Naive thymus-derived CD8-positive, alpha-beta T cell (primary cell): ENCODE measurements at places on chromosomes 2 and 18. TPM values are rescaled to one million over a fixed set of nuclear protein-coding genes. Genes with fewer than 3 reads are reported as not detected.

GRCh38 chr2:45895241-45895861, 243.9 kb downstream of the PRKCE start:
- no peak overlapping the region for H3K4me3 ChIP-seq
- H3K27me3 ChIP-seq = no peaks in the 10 kb centered on the region
- DNase-seq = no peak
- H3K27ac ChIP-seq = no peak overlapping the region
- H3K4me1 ChIP-seq = peaks cover 14% of the 10 kb centered on the region

- no peak for DNase-seq
- no peaks in the 10 kb centered on the region for H3K36me3 ChIP-seq
- no peaks in the 10 kb centered on the region for H3K27me3 ChIP-seq
- no peak overlapping the region for H3K27ac ChIP-seq
Measured at GRCh38 chr2:15732341-15733077, 140.8 kb downstream of the DDX1 start.

- H3K27me3 ChIP-seq = no peaks in the 10 kb centered on the region
- no peak overlapping the region for H3K4me3 ChIP-seq
- DNase-seq = no peak
Measured at GRCh38 chr18:52288403-52289004, 51.5 kb upstream of the DCC start.

GRCh38 chr2:218872645-218873358, 7.8 kb upstream of the WNT10A start:
- H3K4me3 ChIP-seq = peak overlapping the region; percentile 84
- DNase-seq = no peak
- H3K36me3 ChIP-seq = peaks cover 3% of the 10 kb centered on the region
- H3K27ac ChIP-seq = no peak overlapping the region
- H3K4me1 ChIP-seq = peaks cover 16% of the 10 kb centered on the region

- peaks cover 45% of the 10 kb centered on the region for H3K4me1 ChIP-seq
- H3K36me3 ChIP-seq = peaks cover 62% of the 10 kb centered on the region
- no peak for DNase-seq
- H3K27ac ChIP-seq = peak overlapping the region; percentile 57
- no peak overlapping the region for H3K4me3 ChIP-seq
Measured at GRCh38 chr2:7043690-7044089, 126.5 kb downstream of the RNF144A start.

- DNase-seq = no peak
- peaks cover 38% of the 10 kb centered on the region for H3K4me1 ChIP-seq
- peaks cover 43% of the 10 kb centered on the region for H3K36me3 ChIP-seq
- peak overlapping the region; percentile 27 for H3K27ac ChIP-seq
- H3K4me3 ChIP-seq = no peak overlapping the region
- no peaks in the 10 kb centered on the region for H3K27me3 ChIP-seq
Measured at GRCh38 chr2:88036606-88037005, 19.0 kb downstream of the KRCC1 start.

GRCh38 chr18:58364876-58365528, 263.9 kb downstream of the ALPK2 start:
- H3K4me3 ChIP-seq = no peak overlapping the region
- H3K4me1 ChIP-seq = no peaks in the 10 kb centered on the region
- H3K27ac ChIP-seq = no peak overlapping the region

GRCh38 chr2:141497272-141497671, 633.5 kb downstream of the LRP1B start:
- no peaks in the 10 kb centered on the region for H3K27me3 ChIP-seq
- H3K4me1 ChIP-seq = no peaks in the 10 kb centered on the region
- H3K4me3 ChIP-seq = no peak overlapping the region
- H3K27ac ChIP-seq = no peak overlapping the region
- DNase-seq = no peak
- H3K36me3 ChIP-seq = no peaks in the 10 kb centered on the region

INPP5D gene
- polyA plus RNA-seq = 44.7 TPM

DNA sequence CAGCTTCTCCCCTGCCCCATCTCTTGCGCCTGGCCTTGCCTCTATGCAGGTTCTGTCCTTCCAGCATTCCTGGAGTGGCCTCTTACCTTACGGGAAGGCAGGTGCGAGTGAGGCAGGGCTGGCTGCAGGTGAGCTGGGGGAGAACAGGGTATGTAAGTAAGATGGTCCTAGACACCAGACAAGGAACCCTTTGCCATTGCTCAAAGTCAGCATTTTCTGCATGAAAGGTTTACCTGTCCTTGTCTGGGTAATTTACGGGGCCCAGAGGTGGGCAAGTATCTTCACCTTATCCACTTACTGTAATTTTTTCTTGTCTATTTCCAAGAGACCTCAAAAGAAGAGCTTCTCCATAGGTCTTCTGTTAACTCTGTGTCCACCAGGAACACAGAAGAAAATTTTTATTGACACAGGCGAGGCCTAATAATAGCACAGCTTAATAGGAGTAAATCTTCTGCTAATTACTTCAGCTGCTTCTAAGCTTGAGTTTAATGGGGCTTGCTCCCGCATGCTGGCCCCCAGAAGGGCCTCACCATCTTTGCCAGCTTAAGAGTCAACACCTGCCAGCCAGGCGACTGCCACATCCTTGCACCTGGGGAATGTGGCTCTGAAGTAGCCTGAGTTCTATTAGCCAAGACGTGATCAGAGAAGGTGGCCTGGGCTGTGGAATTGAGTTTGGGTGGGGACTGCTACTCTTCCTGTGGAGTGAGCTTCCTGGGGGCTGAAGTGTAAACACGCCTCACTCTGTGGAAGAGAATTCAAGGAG, 27.1 kb downstream of the PCARE start:
- H3K4me1 ChIP-seq = no peaks in the 10 kb centered on the region
- no peaks in the 10 kb centered on the region for H3K27me3 ChIP-seq
- H3K4me3 ChIP-seq = no peak overlapping the region
- H3K36me3 ChIP-seq = no peaks in the 10 kb centered on the region

IL37 gene
- not detected for polyA plus RNA-seq

DNA sequence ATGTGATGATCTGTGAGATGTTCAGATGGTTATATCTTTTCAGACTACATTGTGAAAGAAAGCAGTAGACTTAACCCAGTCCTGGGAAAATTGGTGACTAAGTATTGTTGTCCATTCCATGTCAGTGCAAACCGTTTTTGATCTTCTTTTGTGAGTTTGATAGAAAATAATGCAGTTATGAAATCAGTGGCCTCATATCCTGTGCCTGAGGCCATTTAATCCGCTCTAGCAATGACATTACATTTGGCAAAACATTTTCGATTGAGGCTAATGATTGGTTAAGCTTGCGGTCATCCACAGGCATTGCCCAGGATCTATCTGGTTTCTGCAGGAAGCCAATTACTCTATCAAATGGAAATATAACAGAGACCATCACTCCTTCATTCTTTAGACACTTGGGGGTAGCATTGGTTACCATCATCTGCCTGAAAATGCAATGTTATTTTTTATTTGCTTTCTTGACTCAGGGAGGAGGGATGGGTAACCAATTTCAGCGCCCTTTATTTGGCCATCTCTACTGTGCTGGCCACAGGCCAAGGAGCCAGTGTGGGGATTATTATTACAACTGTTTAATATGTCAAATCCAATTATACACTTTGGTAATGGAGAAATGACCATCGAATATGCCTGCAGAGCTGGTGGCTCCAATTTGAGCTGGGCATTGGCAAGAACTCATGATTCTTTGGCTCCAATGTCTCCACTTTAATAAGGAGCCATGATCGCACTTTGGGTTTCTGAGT, 33.6 kb downstream of the TRIB2 start:
- H3K4me1 ChIP-seq = peaks cover 2% of the 10 kb centered on the region
- H3K27ac ChIP-seq = no peak overlapping the region
- H3K4me3 ChIP-seq = no peak overlapping the region
- H3K27me3 ChIP-seq = no peaks in the 10 kb centered on the region
- H3K36me3 ChIP-seq = no peaks in the 10 kb centered on the region
- DNase-seq = no peak

GRCh38 chr2:65064728-65065552, 8.7 kb downstream of the CEP68 start:
- H3K4me1 ChIP-seq = peaks cover 60% of the 10 kb centered on the region
- DNase-seq = peak; percentile 71
- H3K4me3 ChIP-seq = no peak overlapping the region
- no peak overlapping the region for H3K27ac ChIP-seq
- H3K27me3 ChIP-seq = no peaks in the 10 kb centered on the region
- H3K36me3 ChIP-seq = peaks cover 9% of the 10 kb centered on the region

DNA sequence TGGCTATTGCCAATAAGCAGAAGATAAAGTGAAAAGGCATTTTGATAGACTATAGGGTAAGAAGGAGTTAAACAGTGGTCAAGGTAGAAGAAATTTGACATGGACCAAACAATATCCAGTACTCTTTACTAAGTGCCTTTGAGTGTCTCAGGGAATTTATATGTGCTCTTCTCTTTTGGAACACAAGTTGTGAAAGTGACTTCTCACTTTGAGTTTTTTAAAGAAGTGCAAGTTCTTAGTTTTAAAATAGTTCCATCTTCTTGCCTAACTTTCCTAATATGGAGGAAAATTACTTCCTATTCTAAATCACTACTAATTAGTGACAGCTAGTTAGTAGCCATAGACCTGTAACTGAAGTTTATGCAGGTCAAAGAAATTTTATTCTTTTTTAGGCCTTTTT, 63.4 kb downstream of the AFTPH start:
- H3K27ac ChIP-seq = no peak overlapping the region
- H3K27me3 ChIP-seq = no peaks in the 10 kb centered on the region
- H3K36me3 ChIP-seq = no peaks in the 10 kb centered on the region
- H3K4me3 ChIP-seq = no peak overlapping the region

ABHD3 gene
- polyA plus RNA-seq = 16.2 TPM

STARD6 gene
- not detected for polyA plus RNA-seq

- no peak for DNase-seq
- H3K4me1 ChIP-seq = peaks cover 25% of the 10 kb centered on the region
- H3K36me3 ChIP-seq = no peaks in the 10 kb centered on the region
- H3K27ac ChIP-seq = peak overlapping the region; percentile 96
- H3K4me3 ChIP-seq = peak overlapping the region; percentile 43
Measured at GRCh38 chr2:70095720-70096670, 8.7 kb downstream of the PCBP1 start.

GRCh38 chr2:134120733-134121630, 132.9 kb upstream of the MGAT5 start:
- no peaks in the 10 kb centered on the region for H3K27me3 ChIP-seq
- peak overlapping the region; percentile 85 for H3K4me3 ChIP-seq
- H3K36me3 ChIP-seq = no peaks in the 10 kb centered on the region

NXPH2 gene
- polyA plus RNA-seq = not detected

DNA sequence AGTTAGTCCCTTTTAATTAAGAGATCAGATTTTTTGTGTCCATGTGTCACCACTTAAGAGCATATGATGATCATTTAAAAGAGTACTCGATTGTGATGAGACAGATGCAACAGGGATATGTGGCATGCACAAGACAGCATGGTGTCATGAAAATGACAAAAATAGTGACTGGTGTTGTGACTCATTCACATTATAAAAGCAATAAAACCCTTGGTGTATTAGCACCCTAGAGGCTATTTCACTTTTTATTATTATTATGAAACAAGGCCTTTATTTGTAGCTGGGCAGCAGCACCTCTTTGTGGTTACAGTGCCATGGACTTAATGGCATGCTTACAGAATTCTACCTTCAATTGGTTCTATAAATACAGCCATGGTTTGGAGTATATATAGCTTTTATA, 1296.0 kb upstream of the ZEB2 start:
- H3K27me3 ChIP-seq = no peaks in the 10 kb centered on the region
- no peaks in the 10 kb centered on the region for H3K36me3 ChIP-seq
- H3K4me1 ChIP-seq = peaks cover 3% of the 10 kb centered on the region
- no peak for DNase-seq

DNA sequence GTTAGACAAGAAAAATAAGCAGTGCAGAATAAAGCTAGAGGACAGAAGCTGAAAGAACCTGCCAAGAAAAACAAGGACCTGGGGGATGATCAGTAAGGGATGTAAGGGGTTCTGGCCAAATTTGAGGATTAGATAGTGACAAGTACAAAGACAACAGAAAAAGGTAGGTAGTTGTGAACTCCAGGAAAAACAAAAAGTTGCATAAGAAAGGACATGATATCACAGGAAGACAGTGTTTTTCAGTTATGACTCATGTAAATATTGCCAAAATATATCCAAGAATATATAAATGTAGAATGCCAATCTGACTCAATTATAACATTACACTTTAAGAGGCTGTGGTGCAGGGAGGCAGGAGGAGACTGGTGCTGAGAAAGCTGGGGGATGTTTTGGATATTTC, 209.8 kb upstream of the SH3BP4 start:
- H3K36me3 ChIP-seq = no peaks in the 10 kb centered on the region
- H3K27me3 ChIP-seq = peaks cover 42% of the 10 kb centered on the region
- no peak overlapping the region for H3K4me3 ChIP-seq
- no peaks in the 10 kb centered on the region for H3K4me1 ChIP-seq
- DNase-seq = no peak

DNA sequence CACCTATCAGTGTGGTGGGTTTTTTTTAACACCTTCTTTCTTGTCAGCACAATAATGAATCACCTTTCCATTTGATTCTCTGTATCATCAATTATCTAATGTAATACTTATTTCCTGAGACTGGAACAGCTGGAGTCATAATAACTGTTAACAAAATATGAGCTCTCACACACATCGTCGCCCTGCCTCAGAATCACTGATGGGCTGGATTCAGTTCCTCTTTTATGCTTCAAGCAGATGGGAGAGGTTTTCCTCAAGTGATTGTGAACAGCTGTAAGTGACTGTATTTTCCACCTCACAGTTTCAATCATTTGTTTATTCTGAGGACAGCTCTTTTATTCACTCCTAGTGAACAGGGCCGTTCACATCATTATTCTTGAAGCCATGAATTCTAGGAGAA, 330.2 kb downstream of the DSC3 start:
- H3K36me3 ChIP-seq = no peaks in the 10 kb centered on the region
- H3K4me3 ChIP-seq = no peak overlapping the region
- DNase-seq = no peak
- H3K4me1 ChIP-seq = no peaks in the 10 kb centered on the region
- H3K27me3 ChIP-seq = no peaks in the 10 kb centered on the region
- H3K27ac ChIP-seq = no peak overlapping the region

- no peaks in the 10 kb centered on the region for H3K4me1 ChIP-seq
- no peak overlapping the region for H3K4me3 ChIP-seq
- no peaks in the 10 kb centered on the region for H3K36me3 ChIP-seq
Measured at GRCh38 chr2:1377473-1377872, 35.8 kb upstream of the TPO start.

NCL gene
- polyA plus RNA-seq = 370 TPM

- no peak overlapping the region for H3K27ac ChIP-seq
- no peak overlapping the region for H3K4me3 ChIP-seq
- no peaks in the 10 kb centered on the region for H3K4me1 ChIP-seq
- no peak for DNase-seq
- peaks cover 3% of the 10 kb centered on the region for H3K27me3 ChIP-seq
- no peaks in the 10 kb centered on the region for H3K36me3 ChIP-seq
Measured at GRCh38 chr2:204331988-204332387, 213.3 kb upstream of the PARD3B start.

DNA sequence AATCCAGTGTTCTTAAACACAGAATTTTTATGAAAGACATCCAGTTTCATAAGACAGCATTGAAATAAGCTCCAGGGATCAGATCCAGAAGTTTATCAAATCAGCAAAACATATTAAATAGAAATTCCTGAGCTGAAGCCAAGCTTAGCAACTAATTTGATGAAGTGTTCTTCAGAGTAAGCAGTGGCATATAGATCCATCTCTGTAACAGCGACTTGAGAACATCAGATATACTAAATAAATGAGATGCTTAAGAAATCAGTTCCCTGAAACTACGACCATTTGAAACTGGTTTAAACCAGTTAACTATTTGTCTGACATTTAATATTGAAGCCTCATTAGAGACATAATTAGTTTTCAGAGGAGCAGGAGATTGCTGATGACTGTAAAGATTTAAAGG, 34.1 kb downstream of the PPP1R1C start:
- no peak overlapping the region for H3K27ac ChIP-seq
- DNase-seq = no peak
- H3K4me1 ChIP-seq = no peaks in the 10 kb centered on the region
- no peak overlapping the region for H3K4me3 ChIP-seq

GRCh38 chr18:74841248-74841647, 243.6 kb downstream of the ZNF407 start:
- no peak for DNase-seq
- H3K4me1 ChIP-seq = peaks cover 28% of the 10 kb centered on the region
- no peak overlapping the region for H3K27ac ChIP-seq
- no peak overlapping the region for H3K4me3 ChIP-seq

NT5C1B gene
- 0.60 TPM for polyA plus RNA-seq
